ENCODE measurements at places on chromosomes 6 and 20. TPM values are rescaled to one million over a fixed set of nuclear protein-coding genes. Genes with fewer than 3 reads are reported as not detected.

- peaks cover 25% of the 10 kb centered on the region for H3K4me1 ChIP-seq
- H3K36me3 ChIP-seq: peaks cover 7% of the 10 kb centered on the region
- no peak overlapping the region for H3K27ac ChIP-seq
- no peak overlapping the region for H3K4me3 ChIP-seq
Observed at GRCh38 chr6:33456156-33456555, 1.8 kb downstream of the ZBTB9 start.

DNA sequence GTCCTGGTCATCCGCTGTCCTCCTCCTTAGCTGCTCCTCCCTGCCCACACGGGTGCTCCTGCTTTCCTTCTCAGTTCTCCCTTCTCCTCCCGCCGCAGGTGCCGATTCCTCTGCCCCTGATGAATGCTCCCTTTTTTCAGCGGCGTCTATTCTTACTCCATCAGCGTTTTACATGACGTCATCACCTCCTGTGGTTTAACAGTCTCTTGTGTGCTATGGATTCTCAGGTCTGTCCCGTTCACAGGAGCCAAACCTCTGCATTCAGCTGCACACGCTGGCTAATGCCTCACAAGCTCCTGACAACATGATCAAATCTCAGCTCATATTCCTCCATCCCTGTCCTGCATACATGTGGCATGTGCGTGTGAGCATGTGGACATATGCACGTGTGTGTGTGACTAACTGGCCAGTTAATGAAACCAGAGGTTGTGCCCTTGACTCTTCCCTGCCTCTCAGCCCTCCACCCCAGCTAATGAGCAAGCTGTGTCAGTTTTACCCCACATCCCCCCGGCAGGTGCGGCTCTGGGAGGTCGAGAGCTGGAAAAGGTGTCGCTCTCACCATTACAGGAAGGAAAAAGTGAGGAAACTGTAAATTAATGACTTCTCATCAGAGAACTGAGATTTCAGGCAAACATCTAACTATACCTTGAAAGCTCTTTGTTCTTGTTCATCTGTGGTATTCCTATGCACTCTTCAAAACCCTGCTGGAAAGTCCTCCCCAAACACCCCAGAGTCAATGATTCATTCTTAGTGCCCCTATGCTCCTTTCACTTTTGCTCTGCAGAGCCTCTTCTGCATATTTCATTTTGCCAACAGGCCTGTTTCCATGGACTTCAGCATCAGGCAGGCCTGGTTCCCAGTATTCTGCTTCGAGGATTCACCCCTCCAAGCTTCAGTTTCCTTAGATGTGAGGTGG is 163.1 kb downstream of the TTLL2 start:
- no peaks in the 10 kb centered on the region for H3K27me3 ChIP-seq
- no peak overlapping the region for H3K4me3 ChIP-seq
- no peak for DNase-seq
- no peaks in the 10 kb centered on the region for H3K4me1 ChIP-seq

DNA sequence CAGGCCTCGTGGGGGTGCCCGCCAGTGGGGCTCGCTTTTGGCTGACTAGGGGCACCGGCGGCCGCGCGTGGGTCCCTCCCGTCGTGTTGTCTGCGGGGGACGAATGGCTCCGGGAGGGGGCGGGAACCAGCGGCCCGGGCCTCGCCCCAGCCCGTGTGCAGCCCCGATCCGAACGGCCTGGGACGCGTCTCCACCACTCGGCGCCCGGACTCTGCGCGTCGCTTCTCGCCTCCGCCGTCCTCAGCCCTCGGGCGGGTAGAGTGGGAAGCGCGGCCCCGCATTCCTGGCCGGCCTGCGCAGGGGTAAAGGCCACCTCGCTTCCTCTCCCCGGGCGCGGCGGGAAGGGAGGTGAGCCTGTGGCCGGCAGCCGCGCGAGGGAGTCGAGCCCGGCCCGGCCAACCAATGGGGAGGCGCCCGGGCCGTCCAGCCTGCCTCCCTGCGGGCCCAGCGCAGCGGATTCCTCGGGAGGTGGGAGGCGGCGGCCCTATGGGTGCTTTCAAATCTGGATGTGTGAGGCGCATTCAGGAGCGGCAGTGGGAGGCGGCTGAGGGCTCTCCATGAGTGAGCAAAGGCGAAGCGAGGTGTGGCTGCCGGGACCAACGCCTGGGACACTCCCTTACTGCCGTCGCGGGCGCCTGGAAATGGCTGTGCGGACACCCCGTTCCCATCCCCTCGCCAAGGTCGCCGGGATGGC is 1.1 kb upstream of the ZBTB46 start:
- H3K4me3 ChIP-seq: peak overlapping the region; percentile 49
- peak; percentile 86 for DNase-seq
- peak overlapping the region; percentile 93 for H3K27ac ChIP-seq
- peaks cover 73% of the 10 kb centered on the region for H3K4me1 ChIP-seq
- H3K27me3 ChIP-seq: peaks cover 49% of the 10 kb centered on the region

- no peaks in the 10 kb centered on the region for H3K4me1 ChIP-seq
- no peak for DNase-seq
- H3K36me3 ChIP-seq: peaks cover 47% of the 10 kb centered on the region
Observed at GRCh38 chr20:21232546-21233280, 70.4 kb upstream of the XRN2 start.

DNA sequence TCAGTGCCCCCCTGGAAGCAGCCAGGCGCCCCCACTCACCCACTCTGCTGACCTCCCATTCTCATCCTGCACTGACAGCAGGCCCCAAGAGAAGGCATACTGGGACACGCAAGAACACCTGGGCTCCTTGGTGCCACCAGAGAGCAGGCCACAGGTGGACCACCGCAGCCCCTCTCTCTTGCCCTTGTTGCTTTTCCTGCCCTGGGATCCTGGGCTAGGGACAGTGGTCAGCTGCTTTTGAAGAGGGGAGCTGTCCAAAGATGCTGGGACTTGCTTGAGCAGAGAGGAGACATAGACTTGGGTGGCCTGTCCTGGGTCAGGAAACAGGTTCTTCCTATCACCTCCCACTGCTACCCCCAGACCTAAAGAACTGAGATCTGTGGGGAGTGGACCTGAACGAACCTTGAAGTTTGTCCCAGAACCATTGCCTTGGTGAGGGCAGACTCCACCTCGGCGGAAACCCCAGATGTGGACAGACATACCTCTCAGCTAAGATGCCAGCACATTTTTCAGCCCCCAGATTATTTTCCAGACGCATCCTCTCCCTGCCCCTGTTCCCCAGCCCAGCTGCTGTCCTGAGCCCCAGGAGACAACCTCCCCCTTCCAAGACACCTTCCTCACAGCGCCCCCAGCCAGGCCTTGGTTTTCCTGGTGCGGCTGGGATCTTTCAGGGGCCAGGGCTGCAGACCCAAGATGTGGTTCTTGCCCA is 1.1 kb downstream of the GLP1R start:
- peak; percentile 66 for DNase-seq

DNA sequence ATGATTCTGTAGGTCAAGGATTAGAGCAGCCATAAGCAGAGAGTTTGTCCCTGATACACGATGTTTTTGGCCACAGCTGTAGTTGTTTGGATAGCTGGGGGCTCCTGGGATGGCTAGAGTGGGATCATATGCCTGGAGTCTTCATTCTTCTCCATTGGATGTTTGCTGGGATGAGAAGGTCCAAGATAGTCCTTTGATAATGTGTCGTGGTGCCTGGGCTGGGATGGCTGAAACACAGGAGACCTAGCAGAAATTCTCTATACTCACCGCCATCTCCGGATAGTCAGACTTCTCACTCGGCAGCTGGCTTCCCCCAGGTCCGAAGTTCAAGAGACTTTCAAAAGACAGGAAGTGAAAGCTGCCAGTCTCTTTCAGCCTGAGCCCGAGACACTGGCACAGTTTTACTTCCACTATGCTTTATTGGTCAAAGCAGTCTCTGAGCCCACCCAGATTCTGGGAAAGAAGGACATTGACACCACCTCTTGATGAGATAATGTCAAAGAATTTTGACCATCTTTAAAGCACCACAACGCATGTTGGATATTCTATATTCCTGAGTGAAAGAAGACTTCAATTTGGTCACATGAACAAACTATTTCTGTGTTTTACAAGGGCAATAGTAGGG is 16.0 kb downstream of the MARCKS start:
- peaks cover 23% of the 10 kb centered on the region for H3K4me1 ChIP-seq
- H3K27ac ChIP-seq: peak overlapping the region; percentile 50
- no peaks in the 10 kb centered on the region for H3K36me3 ChIP-seq

DNA sequence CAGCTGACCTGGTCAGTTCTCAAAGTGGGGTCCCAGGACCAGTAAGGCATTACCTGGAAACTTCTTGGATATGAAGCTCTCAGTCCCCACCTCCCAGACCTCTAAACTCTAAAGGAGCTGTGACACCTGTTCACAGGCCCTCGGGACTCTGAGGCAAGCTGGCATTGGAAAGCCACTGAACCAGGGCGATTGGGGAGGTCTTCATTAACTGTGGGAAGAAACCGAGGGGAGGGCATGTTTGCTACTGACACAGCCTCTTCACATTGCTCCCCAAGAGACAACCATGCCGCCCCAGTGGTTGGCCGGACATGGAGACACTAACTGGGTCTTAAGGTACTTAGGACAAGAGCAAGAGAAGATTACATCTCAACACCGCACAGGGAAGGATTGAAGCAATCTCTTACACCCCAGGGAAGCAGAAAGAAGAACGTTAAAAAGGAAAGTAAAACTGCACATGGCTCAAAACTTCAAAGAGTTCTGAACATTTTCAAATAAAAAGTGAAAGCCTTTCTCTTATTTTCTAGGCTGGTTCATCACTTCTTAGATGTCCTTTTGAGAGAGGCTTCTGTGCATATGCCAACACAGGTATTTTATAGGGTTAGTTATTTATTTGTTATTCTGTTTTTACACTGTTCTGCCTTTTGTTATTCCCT is 210.0 kb upstream of the CST7 start:
- no peak overlapping the region for H3K27ac ChIP-seq
- no peak overlapping the region for H3K4me3 ChIP-seq

DNA sequence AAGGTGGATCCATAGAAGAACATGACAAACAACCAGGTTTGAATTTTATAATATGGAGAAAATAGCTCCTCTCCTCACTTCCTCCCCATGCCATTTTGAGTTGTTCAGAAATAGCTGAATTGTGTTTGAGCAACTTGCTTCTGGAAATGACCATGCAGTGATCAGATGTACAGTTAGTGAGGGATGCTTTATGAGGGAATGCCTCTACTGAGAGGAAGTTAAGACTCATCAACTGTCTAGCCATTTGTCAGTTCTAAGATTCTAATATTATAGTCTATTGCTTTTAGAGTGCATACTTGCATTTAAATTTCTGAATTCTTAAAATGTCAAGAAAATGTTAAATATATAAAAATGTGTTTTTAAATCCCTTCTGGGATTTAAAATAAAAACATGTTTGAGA is 3.8 kb downstream of the LAMA2 start:
- no peaks in the 10 kb centered on the region for H3K27me3 ChIP-seq
- no peaks in the 10 kb centered on the region for H3K4me1 ChIP-seq
- no peaks in the 10 kb centered on the region for H3K36me3 ChIP-seq

DNA sequence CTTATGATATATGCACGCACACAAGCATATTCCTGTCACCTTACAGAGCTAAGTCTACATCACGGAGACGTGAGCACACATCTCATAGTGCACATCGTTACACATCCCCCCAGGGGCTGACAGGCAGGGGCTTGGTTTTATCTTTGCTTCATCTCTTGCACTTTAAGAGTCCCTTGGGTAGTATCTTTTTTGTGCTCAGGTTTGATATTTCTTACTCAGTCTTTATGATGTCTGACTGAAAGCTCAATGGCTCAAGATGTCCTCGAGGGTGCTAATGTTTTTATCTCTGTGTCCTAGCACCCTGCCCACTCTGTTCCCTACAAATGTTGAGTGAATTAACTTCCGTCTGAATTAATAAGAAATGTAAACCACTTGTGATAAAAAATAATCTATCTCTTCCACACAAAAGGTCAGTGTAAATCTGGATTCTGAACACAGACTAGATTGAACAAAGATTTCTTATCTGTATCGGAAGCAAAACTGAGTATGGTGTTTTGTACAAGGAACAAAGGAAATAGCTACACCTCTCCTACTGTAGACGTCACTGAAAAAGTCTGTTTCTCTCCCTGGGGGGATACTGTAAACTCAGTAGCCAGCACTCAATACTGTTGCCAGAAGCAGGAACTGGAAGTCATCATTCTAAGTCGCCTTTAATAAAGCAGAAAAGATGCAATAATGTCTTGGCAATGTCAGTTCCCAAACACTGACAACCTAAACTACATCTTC is 195.1 kb downstream of the PRKN start:
- DNase-seq: no peak
- H3K27me3 ChIP-seq: no peaks in the 10 kb centered on the region
- no peaks in the 10 kb centered on the region for H3K36me3 ChIP-seq
- no peak overlapping the region for H3K4me3 ChIP-seq

DNA sequence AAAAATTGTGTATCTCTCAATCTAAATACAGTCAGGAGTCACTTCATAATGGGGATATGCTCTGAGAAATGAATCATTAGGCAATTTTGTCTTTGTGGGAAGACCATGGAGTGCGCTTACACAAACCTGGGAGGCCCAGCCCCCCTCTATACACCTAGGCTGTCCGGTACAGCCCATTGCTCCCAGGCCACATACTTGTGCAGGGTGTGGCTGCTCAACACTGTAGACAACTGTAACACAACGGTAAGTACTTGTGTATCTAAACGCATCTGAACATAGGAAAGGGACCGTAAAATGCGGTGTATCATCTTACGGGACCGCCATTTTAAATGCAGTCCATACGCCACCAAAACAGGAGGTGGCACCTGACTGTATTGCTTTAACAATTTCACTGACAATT is 58.0 kb upstream of the FRMD1 start:
- no peak for DNase-seq
- H3K4me1 ChIP-seq: peaks cover 13% of the 10 kb centered on the region
- H3K36me3 ChIP-seq: no peaks in the 10 kb centered on the region
- H3K4me3 ChIP-seq: no peak overlapping the region

DNA sequence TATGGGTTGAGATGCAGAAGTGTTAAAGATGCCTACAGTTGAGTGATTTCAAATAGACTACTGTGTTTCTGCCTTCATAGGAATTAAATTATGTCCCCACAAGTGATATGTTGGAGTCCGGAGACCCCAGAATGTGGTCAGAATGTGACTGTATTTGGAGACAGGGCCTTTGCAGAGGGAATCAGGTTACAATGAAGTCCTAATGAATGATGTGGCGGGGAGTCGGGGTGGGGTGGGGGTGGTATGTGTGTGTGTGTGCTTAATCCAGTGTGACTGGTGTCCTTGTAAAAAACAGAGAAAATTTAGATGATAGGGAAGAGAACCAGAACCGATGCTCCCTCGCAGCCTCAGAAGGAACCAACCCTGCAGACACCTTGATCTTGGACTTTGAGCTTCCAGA is 448.2 kb downstream of the QKI start:
- no peaks in the 10 kb centered on the region for H3K27me3 ChIP-seq
- H3K27ac ChIP-seq: no peak overlapping the region
- H3K4me1 ChIP-seq: peaks cover 18% of the 10 kb centered on the region
- no peaks in the 10 kb centered on the region for H3K36me3 ChIP-seq
- no peak overlapping the region for H3K4me3 ChIP-seq

- no peaks in the 10 kb centered on the region for H3K36me3 ChIP-seq
- H3K27me3 ChIP-seq: no peaks in the 10 kb centered on the region
- DNase-seq: no peak
- no peak overlapping the region for H3K4me3 ChIP-seq
- H3K4me1 ChIP-seq: no peaks in the 10 kb centered on the region
Observed at GRCh38 chr20:42258564-42259302, 640.6 kb upstream of the CHD6 start.

- peak overlapping the region; percentile 52 for H3K27ac ChIP-seq
- peaks cover 46% of the 10 kb centered on the region for H3K4me1 ChIP-seq
- no peak for DNase-seq
- H3K4me3 ChIP-seq: no peak overlapping the region
- no peaks in the 10 kb centered on the region for H3K27me3 ChIP-seq
Observed at GRCh38 chr20:19774135-19774933, 16.3 kb downstream of the RIN2 start.

SLC44A4 gene
- polyA plus RNA-seq: 0.26 TPM

SRSF12 gene
- polyA plus RNA-seq: 0.10 TPM

PACRG gene
- 0.42 TPM for polyA plus RNA-seq

RRP36 gene
- 32.3 TPM for polyA plus RNA-seq

MUCL3 gene
- polyA plus RNA-seq: not detected

HINT3 gene
- 6.3 TPM for polyA plus RNA-seq

RRAGD gene
- 3.1 TPM for polyA plus RNA-seq

GINS1 gene
- 0.85 TPM for polyA plus RNA-seq

ENPP4 gene
- polyA plus RNA-seq: 5.9 TPM

LY86 gene
- polyA plus RNA-seq: 131 TPM

Measured in spleen (tissue), 13 donors.